Suprapubic skin (tissue), 4 donors: ENCODE measurements at places on chromosomes 3 and 15. TPM values are rescaled to one million over a fixed set of nuclear protein-coding genes. Genes with fewer than 3 reads are reported as not detected.

Gene GOLGA8R
- not detected for total RNA-seq

Gene DNAJA4
- total RNA-seq = 59.6 TPM

Gene PLIN1
- total RNA-seq = 52.4 TPM

Gene ACSBG1
- total RNA-seq = 375 TPM

- no peak for DNase-seq
These were observed 272.0 kb downstream of the OCA2 start for GRCh38 chr15:27826902-27827714.

GRCh38 chr3:19146685-19147650 is 1.3 kb upstream of the KCNH8 start:
- peak; percentile 65 for DNase-seq

DNA sequence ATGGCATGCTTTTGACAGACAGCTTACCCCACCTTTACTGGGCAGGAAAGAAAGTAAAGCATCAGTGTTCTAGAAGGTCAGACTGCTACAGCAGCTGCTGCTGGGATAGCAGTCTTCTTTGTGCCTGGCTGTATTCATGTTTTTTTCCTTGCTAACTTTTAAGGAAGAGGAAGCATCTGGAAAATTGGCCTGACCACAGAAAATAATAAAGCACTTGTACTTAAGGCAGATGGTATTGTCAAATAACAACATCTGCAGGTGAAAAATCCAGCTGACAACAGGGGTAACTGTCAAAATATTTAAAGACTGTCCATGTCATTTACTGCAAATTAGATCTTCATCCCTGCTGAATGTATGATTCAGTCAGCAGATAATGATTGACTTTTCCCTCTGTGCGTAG is 229.0 kb downstream of the OXSM start:
- DNase-seq = no peak

DNA sequence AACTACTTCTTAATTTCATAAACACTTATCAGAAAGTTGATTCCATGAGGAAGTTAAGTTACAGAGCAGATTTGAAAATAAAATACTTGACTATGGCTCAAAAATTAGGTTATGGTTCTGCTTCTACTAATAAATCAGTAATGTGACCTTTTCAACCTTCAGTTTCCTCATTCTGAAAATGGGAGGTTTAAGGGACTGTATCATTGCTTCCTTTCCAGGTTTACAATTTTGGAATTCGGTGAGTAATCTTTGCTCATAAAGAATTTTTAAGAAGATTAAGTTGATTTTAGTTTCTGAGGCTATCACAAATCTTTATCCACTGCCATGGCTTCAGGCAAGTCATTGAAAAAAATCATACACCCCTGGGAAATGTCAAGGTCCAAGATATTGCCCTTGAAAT is 1061.2 kb downstream of the DIPK2A start:
- no peak for DNase-seq

GRCh38 chr3:197450308-197450707 is 105.5 kb downstream of the BDH1 start:
- DNase-seq = no peak

DNA sequence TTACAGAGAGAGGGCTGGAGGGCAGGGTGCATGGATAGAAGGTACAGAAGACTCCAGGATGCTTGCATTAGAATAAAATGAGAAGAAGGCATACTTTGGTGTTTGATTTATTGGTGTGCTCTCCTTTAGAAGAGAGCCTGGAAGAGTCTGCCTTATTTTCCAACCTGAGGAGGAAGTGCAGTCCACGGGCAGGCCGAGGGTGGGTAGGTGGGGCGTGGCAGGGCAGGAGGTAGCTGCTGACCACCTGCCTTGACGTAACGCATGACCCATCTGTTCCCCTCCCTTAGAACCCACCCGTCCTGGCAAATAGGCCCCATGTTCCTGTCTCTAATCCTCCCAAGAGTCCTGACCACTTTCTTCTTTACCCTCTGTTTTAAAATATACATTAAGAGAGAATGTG is 222.3 kb upstream of the LYSMD4 start:
- peak; percentile 57 for DNase-seq

GRCh38 chr3:155807823-155808222 is 1.7 kb upstream of the C3orf33 start:
- no peak for DNase-seq

GRCh38 chr3:28745916-28746617 is 397.4 kb upstream of the AZI2 start:
- no peak for DNase-seq

DNA sequence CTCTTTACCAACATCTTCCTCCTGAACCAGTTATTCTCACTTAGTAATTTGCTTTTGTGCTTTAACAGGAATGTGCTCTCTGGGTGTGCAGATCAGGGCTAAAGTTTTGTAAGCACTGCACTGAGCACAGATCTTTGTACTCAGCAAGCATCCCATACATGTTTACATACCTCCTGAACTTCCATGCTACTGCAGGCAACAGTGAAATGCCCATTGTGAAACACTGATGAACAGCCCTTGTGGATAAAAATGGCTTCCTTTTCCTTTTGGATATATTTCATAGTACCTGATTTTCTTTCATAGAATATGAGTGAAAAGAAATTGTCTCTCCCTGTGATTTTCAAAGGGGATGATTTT is 855.9 kb downstream of the MCTP2 start:
- DNase-seq = no peak

GRCh38 chr3:108414007-108414406 is 96.4 kb downstream of the MYH15 start:
- no peak for DNase-seq

DNA sequence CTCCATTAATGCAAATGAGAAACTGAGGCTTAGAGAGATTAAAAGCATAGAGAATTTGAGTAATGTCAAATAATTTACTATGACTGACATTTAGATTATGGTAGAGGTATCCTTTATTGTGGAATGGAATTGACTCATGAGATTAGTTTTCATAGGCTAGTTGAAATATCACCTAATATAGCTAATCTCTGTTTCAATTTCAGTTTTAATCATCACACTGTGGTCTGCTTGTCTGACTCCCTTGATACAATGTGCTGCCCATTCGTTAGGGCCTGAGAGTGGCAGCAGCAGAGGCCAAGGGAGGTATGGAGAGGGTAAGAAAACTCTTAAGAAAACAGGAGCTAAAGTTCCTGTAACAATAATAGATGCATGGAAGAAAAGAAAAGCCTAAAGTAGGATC is 13.2 kb upstream of the ZBTB20 start:
- DNase-seq = no peak

DNA sequence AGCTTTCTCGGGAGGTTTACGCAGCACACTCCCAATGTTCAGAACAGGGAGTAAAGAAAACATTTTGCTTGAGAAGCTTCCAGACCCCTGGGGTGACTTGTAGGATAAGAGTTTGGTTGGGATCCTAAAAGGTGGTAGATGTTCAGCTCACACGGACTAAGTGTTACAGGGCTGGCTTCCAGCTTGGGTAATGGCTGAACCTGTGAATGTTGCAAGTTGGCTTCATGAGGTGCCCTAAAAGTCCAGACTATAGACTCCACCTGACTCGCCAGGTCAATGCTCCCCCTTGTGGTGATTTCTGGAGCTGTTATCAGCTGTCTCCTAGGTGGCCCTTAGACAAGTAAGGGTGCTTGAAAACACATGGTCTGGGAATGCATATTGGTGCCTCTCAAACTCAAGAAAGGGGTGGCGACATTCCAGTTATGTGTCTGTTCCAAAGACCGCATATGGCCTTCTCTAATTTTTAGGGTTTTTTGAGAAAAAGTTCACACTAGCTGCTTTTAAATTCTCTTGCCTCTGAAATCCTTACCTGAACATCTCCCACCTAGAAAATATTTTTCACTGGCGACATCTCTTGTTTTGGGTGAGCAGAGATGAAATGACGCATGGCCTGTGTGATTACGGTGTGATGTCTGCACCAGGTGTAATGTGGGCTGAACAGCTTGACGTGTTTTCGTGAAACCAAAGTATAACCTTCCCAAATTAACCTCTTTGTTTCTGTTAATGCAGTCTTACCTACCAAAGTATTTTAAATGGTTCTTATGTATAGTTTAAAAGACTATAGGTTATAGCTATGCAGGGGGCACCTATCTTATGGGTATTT is 175.7 kb upstream of the KBTBD8 start:
- peak; percentile 65 for DNase-seq

- no peak for DNase-seq
These were observed 13.4 kb downstream of the SEC62 start for GRCh38 chr3:169980055-169980454.
